AG09319 (cell line): ENCODE measurements at places on chromosomes 11 and 22.
A peak's percentile ranks its signal among the peaks of the same experiment; 100 is the strongest.

DNA sequence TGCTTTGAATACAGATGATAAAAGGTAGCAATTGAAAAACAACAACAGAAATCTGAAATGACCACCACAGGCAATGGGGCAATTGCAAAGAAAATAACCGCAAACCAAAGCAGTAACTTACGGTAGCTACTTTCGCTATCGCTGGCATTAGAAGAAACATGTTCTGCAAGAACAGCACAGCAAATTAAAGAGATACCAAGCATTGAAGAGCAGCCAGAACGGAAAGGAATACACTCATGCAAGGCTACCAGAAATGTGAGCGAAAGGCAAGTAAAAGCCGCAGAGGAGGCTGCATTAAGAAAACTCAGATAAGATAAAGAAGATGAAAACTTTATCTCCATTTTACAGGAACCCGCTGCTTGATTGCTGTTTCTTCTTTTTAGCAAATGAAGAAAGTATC is 194.1 kb upstream of the CCDC90B start:
- DNase-seq, result no peak

DNA sequence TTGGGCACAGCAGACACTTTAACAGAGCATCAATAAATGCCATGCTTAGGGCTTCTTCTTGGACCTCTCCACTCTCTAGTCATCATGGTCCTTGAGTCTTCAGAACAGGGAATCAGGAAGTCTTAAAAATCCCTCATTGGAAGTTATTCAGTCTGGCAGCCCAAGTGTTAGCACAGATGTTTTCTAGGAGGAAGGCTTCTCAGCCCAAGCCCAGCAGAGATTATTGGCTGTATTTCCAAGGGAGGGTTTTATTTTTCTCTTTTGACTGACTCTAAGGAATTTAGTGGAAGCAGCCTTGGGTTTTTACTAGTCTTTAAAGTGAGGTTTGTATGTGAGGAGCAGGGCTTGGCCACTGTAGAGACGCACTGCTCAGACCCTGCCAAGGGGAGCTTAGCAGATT is 41.9 kb downstream of the CEP164 start:
- no peak for DNase-seq

- DNase-seq, result no peak
Measured at GRCh38 chr11:69609351-69609750, 31.6 kb upstream of the CCND1 start.

DNA sequence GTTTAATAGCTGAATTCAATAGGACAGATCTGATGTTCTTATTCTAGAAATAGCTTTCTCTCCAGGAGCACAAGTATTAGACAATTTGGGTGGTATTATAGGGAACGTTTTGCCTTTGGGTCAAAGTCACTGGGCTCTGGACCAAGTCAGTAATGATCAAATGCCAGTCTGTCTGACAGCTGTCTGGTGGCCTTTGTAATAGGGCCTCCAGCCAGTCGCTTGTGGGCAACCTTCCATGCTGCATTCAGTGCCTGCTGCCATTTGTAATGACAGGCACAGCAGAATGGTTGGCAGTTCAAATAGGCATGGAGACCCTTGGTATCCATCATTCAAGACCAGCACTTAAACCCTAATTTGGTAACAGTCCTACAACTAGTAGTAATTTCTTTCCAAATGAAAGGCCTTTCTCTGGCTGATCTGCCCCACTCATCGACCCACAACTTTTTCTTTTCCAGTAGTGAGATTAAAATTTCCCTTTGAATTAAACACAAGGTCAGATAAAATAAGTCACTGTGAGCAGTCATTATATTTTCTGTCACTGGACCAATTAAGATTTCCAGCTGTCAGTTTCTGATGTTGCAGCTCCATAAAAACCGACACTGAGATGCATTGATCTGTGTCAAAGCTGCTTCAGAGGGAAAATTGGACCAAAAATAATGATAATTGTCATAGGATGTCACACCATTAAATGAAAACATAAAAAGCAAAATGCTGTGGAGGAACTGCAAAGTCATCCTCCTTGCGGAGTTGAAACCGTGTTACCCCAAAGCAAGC is 1038.1 kb downstream of the LRRC4C start:
- no peak for DNase-seq

DNA sequence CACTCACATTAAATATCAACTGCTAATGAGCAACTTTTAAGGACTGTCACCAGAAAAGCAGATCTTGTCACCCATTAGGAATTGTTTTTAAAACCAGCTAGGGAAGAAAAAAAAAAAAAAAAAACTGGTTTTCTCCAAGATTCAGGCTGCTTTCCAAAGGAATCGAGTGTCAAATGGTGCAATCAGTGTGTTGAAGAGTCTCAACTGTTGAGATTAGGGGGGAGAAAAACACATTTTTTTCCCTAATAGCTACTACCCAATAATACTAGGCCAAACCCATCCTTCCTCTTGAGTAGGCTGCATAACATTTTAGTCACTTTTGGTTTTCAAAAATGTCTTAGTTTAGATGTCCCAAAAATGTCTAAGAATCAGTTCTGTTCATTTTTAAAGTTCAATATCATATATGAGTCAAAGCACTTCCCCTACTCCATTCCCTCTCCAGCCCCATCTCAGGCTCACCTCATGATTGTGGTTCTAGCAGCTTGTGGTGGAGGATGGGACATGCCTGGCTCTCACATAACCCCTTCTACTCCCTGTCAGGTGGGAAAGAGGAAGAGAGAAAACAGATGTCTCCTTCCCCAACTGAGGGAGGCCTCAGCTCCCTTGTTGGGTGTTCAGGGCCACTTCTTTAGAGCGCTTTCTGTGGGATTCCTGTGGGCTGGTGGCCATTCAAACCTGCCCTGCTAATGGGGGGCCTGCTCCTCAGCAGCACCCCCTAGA is 193.6 kb downstream of the CWF19L2 start:
- DNase-seq, result no peak

- no peak for DNase-seq
Measured at GRCh38 chr11:132185726-132186592, 815.5 kb downstream of the NTM start.

- DNase-seq, result no peak
Measured at GRCh38 chr11:76348348-76348747, 32.6 kb downstream of the THAP12 start.

- no peak for DNase-seq
Measured at GRCh38 chr11:35432464-35432863, 13.1 kb upstream of the SLC1A2 start.

- no peak for DNase-seq
Measured at GRCh38 chr11:10459029-10459970, 4.2 kb downstream of the AMPD3 start.

DNA sequence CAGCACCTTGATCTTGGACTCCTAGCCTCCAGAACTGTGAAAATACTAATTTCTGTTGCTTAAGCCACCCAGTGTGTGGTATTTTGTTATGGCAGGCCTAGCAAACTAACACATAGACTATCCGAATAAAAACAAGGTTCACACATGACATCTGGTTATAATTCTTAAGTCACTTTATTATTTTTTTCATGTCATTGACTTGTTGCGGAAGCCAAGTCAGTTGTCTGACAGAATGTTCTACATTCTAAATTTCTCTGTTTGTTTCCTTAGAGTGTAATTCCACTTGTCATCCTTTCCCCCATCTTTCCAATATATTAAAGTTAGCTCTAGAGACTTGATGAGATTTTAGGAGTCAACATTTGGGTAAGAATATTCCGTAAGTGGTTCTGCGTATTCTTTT is 40.6 kb downstream of the RAB30 start:
- no peak for DNase-seq

- DNase-seq, result no peak
Measured at GRCh38 chr11:12810568-12810894, 136.3 kb downstream of the TEAD1 start.

DNA sequence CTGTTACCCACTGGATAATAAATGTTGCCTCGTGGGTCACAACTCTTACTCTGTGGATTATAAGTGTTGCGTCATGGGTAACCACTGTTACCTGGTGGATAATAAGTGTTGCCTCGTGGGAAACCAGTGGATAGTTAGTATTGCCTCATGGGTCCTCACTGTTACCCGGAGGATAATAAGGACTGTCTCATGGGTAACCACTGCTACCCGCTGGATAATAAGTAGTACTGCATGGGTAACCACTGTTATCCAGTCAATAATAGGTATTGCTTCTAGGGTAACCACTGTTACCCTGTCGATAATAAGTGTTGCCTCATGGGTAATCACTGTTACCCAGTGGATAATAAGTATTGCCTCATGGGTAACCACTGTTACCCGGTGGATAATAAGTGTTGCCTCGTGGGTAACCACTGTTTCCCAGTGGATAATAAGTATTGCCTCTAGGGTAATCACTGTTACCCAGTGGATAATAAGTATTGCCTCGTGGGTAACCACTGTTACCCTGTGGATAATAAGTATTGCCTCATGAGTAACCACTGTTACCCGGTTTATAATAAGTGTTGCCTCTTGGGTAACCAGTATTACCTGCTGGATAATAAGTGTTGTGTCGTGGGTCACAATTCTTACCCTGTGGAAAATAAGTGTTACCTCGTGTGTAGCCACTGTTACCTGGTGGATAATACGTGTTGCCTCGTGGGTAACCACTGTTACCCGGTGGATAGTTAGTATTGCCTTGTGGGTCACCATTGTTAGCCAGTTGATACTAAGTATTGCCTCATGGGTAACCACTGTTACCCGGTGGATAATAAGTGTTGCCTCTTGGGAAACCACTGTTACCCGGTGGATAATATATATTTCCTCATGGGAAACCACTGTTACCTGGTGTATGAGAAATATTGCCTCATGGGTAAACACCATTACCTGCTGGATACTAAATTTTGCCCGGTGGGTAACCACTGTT is 15.7 kb upstream of the NXPE4 start:
- no peak for DNase-seq

GRCh38 chr11:8068605-8069221 is 12.3 kb upstream of the TUB start:
- DNase-seq, result peak; percentile 73

DNA sequence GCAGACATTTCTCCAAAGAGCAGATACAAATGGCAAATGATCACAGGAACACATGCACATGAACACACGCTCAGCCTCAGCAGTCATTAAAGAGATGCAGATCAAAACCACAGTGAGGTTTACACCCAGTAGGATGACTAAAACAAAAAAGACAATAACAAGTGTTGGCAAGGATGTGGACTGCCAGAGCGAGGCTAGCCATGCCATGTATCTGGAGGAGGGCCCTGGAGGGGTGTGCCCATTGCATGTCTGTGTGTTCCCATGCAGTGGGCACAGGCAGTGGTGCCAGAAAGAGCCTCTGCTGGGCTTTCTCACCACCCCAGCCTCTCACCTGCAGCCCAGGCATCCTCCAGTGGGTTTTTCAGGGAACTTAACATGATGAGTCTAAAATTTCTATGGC is 54.2 kb upstream of the KCNQ1OT1 start:
- no peak for DNase-seq

DNA sequence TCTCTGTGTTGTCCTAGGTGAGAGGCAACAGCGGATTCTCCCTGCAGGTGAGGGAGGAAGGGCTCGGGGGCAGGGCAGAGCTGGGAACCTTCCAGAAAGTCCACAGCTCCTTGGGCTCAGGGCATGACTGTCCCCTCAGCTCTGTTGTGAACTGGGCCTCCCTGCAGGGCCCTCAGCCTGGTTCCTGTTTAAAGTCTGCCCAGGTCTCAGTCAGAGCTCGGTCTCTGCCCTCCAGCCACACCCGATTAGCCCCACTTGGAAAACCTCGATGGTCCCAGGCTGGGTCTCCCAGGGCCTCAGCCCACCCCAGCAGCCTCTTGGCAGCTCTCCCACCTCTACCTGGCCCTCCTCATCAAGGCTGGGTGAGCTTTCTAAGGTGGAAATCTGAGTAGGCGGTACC is 65.3 kb upstream of the SLC22A12 start:
- DNase-seq, result no peak

GRCh38 chr11:119537306-119538253 is 114.6 kb upstream of the THY1 start:
- DNase-seq, result no peak

- no peak for DNase-seq
Measured at GRCh38 chr22:38570779-38571364, 889 bp upstream of the DMC1 start.

GRCh38 chr22:33000342-33001280 is 57.6 kb downstream of the SYN3 start:
- DNase-seq, result peak; percentile 10

- no peak for DNase-seq
Measured at GRCh38 chr11:128021349-128022006, 565.9 kb downstream of the ETS1 start.

GRCh38 chr11:46117842-46118241 is 3.4 kb downstream of the PHF21A start:
- DNase-seq, result no peak

- no peak for DNase-seq
Measured at GRCh38 chr22:37301144-37301830, 19.0 kb downstream of the CYTH4 start.

- peak; percentile 19 for DNase-seq
Measured at GRCh38 chr22:22357024-22357883, 112.7 kb downstream of the VPREB1 start.

DNA sequence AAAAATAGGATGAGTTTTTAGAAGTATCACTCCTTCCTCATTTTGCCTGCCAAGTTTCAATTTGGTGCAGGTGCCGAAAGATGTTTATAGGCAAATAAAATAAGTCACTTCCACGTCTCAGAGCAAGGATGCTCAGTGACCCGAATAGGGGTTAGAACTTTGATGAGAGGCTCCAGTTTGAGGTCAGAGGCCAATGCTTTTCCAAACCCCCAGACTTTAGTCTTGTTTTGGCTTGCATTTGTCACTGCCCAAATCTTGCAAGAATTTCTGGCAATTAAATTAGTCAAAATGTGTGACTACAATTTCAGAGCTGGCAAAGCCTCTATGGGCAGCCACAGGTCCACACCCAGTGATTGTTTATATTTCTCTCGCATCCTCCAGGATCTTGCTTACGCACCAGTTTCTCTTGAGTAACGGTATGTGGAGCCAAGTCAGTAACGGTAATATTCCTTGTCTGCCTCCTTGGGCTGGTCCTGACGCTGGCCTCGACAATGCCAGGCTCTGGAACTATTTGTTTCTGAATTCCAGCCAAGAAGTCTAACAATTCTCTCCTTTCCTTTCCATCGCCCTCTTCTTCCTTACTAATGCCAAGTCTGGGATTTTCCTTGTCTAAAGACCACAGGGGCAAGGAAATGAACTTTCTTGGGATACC is 9.9 kb upstream of the NUP160 start:
- peak; percentile 87 for DNase-seq

- no peak for DNase-seq
Measured at GRCh38 chr11:46521961-46522681, 71.7 kb downstream of the AMBRA1 start.

DNA sequence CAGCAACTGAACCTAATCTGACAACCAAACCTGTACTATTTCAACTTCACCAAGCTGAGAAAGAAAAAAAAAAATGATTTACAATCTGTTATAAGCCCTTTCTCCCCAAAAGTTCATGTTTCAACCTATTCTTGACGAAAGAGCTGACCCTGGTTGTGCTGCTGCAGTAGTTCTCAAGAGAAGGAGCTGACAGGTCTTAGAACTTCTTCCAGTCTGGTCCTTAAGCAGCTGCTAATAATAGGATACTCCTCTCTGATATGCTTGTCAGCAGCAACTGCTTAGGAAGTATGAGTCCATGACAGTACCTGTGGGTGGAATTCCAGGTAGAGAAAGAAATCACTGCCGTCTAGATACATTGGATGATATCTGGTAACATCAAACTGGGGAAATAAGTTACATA is 735.1 kb upstream of the CCDC90B start:
- DNase-seq, result no peak
